ENCODE measurements at places on chromosomes 1 and 21.

DNA sequence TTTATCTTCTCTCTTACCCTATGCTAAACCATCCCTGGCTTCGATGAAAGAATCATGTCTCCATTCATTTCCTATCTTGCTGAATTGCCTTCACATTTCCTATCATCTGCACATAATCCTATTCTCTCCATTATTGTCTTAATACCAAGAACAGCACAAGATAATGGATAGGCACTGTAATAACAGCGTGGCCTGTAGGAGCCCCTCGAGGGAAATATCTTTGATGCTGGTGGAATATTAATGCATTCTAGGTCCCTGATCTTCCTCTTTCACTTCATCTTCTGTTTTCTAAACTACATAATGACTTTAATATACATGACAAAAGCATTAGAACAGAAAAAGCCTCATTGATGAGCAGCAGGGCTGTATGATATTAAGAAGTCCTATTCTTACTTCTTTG, 720.6 kb downstream of the RWDD3 start:
- no peak for DNase-seq

DNA sequence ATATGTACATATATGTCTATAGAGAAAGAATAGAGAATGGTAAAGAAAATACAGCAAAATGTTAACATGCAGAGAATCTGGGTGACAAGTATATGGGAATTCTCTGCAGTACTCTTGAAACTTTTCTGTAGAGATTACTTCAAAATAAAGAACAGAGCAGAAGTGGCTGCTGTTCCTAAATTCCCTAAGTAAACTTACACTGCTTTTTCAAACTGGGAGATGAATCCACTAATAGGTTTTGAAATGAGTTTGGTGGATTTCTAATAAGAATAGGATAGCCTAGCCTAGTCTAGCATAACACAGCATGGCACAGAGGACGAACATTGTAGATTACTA, 450 bp upstream of the CR2 start:
- no peak for DNase-seq

DNA sequence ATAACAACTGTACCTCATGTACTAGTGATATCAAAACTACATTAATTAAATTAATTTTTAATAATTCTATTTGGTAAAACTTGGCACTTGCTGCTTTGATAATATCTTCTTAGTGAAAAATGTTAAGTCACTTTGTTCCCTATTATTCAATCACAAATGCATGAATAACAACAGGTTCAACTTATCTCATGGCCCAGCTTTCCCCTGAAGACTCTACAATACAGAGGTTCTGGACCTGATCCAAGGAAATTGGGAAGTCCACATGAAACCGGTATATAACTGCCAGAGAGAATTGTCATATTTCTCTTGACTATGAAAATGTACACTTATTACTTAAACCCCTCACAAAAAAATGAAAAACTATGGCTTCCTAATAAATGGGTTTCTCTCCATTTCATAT, 33.9 kb upstream of the PTPRC start:
- DNase-seq, result no peak

- no peak for DNase-seq
Measured at GRCh38 chr21:39610703-39611102, 2.0 kb upstream of the B3GALT5 start.

GRCh38 chr1:230340526-230341161, 85.5 kb downstream of the PGBD5 start:
- DNase-seq, result no peak

DNA sequence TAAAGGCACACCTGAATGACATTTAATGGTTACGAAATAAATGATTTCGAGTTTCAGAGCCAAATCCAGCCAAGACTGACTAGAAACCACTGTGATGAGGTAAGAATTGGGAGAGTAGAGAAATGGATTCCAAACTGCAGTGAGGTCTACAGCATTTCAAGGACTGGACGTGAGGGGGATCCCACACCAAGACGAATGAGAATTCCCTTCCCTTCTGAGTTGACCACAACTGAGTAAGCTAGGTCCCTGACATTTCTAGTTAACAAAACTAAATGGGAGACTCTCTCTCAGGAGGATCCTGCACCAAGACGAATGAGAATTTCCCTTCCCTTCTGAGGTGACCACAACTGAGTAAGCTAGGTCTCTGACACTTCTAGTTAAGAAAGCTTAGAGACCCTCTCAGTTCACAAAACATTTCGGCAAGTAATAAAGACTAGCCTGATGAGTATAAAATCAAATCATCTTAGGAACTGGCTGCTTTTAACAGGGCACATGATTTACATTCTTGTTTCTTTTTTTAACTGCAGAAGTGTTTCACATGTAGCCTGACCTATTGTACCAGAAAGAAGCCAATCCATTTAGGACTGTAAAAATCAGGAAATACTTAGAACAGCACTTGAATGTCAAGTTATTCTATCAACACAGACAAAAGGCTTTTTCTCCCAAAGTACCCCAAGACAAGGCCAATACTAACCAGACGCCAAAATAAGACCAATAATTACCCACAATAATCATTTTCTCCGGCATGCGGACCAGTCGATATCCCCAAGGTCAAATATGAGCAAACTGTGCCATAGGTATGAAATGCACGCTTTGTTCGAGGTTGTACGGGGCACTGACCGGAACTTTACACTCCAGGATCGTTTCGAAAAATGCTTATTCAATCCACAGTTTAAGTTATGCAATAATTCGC, 1.4 kb upstream of the SPATA1 start:
- no peak for DNase-seq

All from thoracic aorta (tissue), 2 donors.